A549 treated with ZK216348 at 1 μM for 4 hours (cell line): ENCODE measurements at places on chromosomes 6 and 20. TPM values are rescaled to one million over a fixed set of nuclear protein-coding genes. Genes with fewer than 3 reads are reported as not detected.

The SLC22A16 gene
- not detected in 5 replicates for total RNA-seq

The JPH2 gene
- 2.7 to 4.2 TPM (median 2.9 TPM) in 5 replicates for total RNA-seq

The KCNG1 gene
- total RNA-seq: 12.9 to 34.4 TPM (median 21.2 TPM) in 5 replicates

The HLA-DRB1 gene
- not detected in 5 replicates for total RNA-seq

The SIRPD gene
- total RNA-seq: not detected in 5 replicates

The SLC13A3 gene
- 0.21 TPM in 1 of 5 replicates, not detected in the others for total RNA-seq

The GPX5 gene
- not detected in 5 replicates for total RNA-seq

The ORC3 gene
- 13.9 to 22.5 TPM (median 16.1 TPM) in 5 replicates for total RNA-seq

The DHX35 gene
- total RNA-seq: 6.8 to 7.9 TPM (median 7.0 TPM) in 5 replicates

The ACSS2 gene
- 7.9 to 9.7 TPM (median 9.5 TPM) in 5 replicates for total RNA-seq
